ENCODE measurements at places on chromosomes 12 and 14.

GRCh38 chr12:14613718-14614117 lies 46.0 kb upstream of the PLBD1 start:
- no peak for DNase-seq

DNA sequence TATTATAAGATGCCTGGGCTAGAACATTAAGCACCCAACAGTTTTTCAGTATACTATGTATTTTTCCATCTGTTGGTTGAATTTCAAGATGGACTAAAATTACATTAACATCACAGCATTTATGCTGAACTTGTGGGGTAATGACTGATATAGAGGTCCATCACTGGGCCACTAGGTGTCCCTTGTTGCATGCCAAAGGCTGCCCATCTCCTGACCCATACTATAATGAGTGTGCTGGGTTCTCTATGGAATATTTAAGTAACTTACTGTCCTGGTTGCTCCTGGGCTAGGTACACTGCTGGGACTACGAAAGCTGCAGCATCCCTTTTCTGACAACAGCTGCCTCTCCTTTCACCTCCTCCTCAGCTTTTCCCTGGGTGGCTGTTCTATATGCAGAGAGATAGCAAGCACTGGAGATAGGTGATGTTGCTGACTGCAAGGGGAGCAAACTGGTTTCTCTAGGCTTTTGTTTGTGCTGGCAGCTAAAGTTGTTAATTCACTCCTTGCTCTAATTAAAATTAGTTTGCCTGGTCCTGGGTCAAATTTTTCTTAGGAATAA lies 138.6 kb upstream of the TRHDE start:
- no peak for DNase-seq

DNA sequence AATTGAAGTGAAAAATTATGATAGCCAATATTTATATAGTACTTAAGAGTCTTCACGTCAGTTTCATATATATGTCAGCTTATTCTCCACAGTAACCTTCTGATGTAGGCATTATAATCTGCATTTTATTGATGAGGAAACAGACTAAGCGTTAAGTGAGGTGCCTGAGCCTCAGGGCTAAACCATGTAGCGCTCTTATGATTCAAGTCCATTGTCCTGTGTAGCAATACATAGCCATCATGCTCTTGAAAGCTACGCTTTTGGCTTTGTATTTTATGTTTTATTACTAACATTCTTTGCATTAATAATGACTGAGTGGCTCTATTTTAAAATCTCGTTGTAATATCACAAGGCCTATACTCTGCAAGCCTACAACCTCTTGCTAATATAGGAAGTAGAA lies 79.0 kb downstream of the ANO6 start:
- DNase-seq: no peak

DNA sequence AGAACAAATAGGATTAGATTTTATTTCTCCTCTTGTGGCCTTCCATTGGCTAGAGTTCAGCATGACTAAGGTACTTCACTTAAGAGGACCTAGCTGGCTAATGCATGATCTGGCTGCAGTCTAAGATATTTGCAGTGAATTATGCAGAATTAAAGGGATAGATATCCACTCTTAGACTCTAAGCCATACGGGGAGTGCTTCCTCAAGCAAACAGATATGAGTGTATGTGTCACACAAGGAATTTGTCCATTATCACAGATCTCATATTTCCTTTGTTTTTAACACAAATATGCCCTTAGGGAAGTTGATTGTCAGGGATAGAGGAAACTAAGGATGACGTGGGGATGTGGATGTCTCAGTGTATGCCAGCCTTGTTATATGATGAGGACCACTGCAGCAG lies 88.1 kb upstream of the DHRS4 start:
- DNase-seq: no peak

GRCh38 chr12:52018433-52019112 lies 11.8 kb downstream of the TAMALIN start:
- DNase-seq: no peak

- no peak for DNase-seq
Observed at GRCh38 chr12:74818412-74818811, 280.8 kb downstream of the ATXN7L3B start.

DNA sequence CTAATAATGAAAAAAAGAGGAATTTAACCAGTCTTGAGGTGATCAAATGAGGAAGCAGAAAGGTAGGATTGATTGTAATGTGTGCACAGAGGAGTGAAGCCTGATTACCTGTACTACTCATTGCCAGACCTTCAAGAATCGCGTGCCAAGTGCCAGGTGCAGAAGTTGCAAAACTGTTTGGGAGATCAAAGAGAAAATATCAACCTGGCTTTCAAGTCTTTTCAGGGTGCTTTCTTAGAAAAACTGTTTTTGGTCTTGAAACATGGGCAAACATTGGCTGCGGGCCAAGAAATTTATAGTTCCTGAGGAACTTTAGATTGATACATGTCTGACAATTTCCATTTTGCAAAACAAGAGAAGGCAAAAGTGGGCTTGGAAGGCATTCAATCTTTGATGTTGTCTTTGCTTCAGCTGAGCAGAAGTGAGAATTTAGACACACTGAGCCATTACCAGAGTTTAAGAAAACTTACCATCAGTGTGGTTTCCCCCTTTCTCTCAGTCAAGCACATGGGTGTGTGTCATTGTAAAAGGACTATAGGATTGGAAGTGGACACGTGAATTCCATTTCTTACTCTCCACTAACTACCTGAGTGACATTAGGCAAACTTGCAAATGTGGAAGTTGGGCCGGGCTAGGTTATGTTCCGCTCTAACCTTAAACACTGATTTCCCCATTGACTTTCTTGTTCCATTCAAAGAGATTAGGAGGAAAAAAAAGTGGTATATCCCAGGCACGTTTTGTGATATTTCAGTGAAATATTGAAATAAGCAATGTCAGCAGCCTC lies 486.2 kb downstream of the DIO2 start:
- DNase-seq: no peak

DNA sequence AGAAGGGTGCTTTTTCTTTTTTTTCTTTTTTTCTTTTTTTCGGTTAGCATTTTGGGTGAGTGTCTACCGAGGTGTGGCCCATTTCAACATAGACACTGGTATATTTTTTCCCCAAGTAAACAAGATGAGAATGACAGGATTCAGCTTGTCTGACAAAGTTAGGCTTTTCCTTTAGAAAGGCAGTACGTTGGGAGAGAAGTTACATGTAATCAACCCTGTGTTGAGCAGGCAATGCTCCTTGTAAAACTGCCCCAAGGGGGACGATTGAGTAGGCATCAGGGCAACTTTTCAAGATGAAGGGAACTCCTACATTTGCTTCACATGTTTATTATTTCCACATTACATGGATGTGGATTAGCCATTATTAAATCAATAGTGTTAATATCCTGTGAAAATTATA lies 1.7 kb downstream of the EMP1 start:
- no peak for DNase-seq

- DNase-seq: no peak
Observed at GRCh38 chr14:57502586-57503254, 9.1 kb upstream of the CCDC198 start.

DNA sequence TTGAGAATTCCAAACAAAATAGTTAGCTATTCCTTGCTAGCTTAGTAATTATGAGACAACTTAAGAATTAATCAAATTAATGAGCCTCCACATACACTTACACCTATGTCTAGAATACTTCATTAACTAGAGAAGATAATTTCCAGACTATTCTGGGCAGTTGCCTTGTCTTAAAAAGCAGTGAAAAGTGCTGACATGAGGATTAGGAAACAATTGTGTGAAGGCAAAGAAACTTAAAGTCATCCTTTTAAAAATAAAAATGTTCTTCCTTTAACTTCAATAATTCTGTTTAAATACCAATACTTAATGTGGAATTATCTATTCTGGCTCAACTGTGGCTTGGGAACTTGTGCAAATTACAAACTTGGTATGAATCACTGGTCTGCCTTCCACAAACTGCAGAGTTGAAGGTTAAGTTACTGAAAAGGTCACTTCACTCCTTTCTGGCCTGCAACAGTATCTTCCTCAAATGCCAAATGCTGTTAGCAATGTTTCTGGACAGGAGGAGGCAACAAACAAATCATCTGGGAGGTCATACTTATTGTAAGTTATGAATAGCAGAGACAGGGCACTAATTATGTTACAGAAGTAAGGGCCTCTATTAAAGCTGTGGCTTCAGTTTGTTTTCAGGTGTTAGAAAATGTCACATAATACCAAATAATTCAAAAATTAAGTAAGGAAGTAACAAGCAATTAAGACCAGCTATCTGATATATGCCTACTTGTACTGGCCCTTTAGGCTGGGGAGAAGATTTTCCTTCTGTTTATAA lies 19.2 kb downstream of the PPTC7 start:
- no peak for DNase-seq

DNA sequence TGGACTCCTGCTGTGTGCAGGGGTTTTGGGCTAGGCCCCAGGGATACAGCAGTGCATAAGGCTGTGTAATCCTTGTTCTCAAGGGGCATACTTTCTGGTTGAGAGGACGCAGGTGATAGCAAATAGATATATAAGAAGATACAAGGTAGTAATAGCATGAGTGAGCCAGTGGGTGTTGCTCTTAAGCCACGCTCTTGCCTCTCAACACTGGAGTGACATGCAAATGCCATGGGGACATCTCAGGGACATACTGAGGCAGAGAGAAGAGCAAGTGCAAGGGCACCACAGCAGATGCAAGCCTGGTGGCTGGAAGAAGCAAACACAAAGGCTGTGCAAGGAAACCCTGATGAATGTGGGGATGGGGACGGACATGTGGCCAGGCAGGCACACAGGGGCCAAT lies 223.3 kb downstream of the CHST11 start:
- DNase-seq: peak; percentile 20

Data from NCI-H1930 (cell line).